LoVo (cell line): ENCODE measurements at places on chromosomes 16 and 17.

DNA sequence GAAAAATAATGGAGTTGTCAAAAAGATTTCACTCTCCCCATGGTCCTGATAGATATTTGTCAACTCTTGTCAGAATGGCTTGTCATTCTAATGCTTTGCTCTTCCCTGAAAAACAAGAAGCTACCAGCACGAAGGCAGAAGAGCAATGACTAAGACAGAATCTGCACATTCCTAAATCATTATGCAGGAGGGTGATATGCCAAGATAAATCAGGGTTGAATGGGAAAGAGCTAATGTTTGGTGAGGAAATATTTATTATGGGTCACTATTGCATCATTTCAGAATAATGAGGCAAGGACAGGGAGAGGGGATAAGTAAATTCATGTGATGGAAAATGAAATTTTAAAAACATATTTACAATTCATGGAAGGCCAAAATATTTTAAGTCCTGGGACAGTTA is 297.5 kb upstream of the XYLT1 start:
- DNase-seq: no peak

- no peak for DNase-seq
Observed at GRCh38 chr16:77468831-77469230, 34.0 kb upstream of the ADAMTS18 start.

DNA sequence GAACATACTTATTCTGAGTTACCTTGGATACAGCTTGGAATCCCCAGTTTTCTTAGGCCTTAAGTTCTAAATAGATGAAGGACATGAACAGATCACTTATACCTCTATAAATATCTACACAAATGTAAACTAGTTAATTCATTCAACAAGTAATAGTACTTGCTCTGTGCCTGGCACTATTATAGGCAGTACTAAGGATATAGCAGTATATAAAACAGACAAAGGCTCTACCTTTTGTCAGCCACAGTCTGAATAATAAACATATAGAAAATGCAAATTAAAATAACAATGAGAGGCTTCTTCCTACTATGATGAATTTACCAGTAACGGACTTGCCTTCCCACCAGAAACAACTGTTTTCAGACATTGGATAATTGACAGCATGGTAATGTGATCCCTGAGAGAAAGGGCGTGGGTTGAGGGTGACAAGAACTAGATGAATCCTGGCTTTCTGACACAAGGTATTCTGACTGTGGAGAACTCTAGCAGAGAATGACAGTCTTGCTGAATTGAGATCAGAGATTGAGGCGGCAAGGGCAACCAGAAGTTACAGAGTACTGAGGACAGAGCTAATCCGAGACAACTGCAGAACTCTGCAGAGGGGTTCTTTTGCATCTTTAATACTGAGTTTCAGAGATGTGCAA is 170.5 kb downstream of the TANC2 start:
- no peak for DNase-seq

DNA sequence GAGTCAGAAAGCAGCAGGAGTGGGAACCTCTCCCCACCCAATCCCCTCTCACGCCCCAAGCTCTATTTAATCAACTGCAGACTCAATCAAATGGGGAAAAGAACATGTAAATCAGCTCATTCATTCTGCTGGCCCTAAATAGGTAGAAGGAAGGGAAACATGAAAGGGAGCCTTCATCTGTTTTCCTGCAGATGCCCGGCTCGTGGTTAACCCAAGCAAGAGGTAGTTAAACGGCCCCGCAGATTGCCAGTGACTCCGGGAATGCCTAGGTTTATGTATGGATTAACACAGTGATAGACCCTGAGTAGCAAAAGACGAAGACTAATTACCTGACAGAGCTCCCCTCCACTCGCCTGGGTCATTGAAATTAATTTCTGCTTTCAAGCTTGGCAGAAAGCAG is 542.0 kb downstream of the WWOX start:
- no peak for DNase-seq

DNA sequence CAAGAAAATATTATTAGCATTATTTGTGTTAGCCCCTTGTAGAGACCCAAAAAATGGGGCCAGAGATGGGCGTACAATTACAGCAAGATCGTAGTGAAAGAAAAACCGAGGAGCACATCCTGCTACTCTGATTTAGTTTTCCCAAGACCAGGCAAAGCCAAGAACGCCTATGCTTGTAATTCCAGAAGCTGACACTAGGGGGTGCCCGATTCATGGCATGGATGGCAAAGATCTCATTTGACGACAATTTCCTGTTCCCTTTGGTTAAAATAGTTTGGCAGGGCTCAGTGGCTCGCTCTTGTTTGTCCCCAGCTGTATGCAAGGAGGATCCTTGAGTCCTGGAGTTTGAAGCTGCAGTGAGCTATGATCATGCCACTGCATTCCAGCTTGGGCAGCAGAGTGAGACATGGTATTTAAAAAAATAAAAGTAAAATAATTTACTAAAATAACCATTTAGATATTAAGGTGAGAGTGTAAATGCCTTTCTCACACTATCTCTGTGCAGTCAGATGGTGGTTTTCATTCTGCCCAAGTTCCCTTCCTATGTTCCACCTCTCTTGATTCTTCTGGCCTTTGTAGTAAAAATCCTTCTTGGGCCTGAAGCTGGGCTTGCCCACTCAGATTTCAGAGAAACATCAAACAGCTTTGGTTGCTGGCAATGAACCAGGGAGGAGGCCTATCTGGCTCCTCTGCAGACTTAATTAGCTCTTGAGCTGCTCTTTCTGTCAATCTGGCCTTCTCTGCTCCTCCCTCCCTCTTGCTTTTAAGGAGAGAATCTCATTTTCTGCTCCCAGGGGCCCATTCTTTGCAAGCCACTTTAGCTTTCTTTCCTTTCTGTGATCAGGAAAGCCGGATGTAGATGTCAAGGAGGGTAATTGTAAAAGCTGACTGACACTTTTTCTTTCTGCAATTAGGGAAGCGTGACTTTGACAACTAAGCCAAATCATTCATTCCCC is 31.2 kb downstream of the TMEM238L start:
- no peak for DNase-seq

DNA sequence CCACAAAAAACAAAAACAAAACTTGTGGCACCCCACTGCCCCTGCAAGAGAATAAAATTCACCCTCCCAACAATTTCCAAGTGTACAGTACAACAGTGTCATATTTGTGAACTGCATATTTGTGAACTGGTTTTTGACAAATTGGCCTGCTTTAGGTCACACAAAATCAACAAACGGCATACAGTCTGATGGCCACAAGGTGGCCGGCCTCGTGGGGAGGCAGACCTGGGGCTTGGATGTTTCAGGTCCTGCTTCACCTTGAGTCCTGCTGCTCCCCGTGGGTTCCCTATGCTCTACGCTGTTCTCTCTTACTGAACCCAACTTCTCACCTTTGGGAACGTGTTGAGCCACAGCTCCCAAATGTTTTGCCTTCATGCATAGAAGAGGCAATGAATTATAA is 102.2 kb downstream of the CDK5R1 start:
- DNase-seq: no peak

DNA sequence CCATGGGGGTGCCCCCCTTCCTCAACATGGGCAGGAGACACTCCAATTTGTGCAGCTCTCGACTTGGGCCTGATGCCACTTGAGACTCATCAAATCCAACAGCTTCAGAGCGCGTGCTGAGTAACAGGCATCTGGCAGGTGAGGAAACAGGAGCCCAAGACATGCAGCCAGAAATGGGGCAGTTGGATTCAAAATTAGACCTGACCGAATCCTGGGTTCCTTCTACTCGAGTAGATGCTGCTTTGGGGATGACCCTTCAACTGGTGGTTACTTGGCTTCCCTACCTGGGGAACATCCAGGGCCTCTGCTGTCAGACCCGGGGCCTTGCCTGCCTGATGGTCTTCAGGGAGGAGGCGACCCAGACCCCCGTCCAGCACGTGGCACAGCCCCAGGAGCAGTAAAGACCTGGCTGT is 488 bp upstream of the NTN3 start:
- no peak for DNase-seq

GRCh38 chr16:86100205-86101136 is 201.5 kb downstream of the IRF8 start:
- no peak for DNase-seq

GRCh38 chr16:88923450-88923849 is 53.6 kb downstream of the CBFA2T3 start:
- no peak for DNase-seq

- peak; percentile 28 for DNase-seq
Observed at GRCh38 chr17:45394913-45395568, 37.6 kb downstream of the ARHGAP27 start.

- DNase-seq: no peak
Observed at GRCh38 chr17:82665891-82666290, 17.6 kb upstream of the WDR45B start.

DNA sequence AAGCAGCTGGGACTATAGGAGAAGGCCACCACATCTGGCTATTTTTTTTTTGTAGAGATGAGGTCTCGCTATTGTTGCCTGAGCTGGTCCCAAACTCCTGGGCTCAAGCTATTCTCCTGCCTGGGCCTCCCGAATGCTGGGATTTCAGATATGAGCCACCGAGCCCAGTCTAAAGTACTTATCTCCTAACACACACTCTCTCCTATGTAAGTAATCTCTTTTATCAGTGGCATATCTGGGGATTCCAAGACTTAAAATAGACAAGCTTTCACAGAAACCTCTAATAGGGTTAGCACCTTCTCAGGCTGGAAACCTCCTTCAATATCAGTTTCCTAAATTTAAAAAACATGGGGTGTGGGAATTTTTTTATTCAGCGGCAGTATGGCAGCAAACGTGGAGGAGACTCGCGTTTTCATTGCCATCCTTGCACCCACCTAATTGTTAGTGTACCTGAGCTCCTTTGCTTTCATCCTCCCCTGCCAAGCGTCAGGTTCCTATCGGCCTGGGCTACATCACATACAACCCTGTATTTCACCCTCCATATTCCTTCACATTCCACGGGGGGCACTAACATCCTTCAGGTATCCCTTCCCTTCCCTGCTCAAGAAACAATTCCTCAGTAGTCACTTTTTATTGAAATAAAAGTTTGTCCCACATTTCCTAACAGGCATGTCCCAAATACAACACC is 1.1 kb downstream of the EZH1 start:
- no peak for DNase-seq

GRCh38 chr16:67893743-67894399 is 817 bp downstream of the PSKH1 start:
- no peak for DNase-seq

- DNase-seq: no peak
Observed at GRCh38 chr17:1286379-1287106, 7.1 kb downstream of the TRARG1 start.

DNA sequence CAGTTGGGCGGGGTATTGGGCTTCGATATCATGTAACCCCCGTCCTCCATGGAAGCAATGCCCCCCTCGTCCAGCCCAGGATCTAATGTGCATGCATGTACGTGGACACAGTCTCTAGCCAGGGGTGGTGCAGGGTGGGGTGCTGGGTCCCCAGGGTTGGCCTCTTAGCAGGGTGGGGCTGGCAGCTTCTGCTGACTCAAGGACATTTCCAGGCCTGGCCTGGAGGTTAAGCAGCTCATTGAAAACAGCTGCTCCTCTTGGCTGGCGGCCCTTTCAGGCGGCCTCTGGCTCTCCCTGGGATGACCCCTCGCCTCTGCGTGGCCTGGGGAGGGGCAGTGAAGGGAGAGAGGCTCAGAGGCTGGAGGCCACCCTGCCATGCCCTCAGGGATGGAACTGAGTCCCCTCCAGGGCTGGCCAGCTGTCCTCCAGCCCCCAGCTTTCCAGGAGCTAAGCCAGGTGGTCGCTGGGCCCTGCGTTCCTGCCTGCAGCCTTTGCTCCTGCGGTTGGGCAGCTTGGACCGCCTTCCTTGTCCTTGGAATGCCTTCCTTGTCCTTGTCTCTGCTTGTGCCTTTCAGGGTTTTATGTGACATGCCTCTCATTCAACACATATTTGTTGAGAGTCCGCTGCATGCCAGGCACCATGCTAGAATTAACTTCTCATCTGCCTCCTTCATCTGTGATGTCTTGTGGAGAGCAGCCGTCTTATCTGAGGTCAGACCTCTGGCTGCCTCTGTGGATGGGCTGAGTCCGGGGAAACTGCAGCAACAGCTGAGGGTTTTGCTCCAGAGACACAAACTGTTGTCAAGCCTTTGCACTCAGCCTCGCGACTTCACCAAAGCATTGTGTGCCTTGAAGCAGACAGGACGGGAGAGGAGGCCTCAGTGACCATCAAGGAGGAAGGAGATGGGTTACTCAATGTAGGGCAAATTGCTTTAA is 26.6 kb downstream of the MRC2 start:
- no peak for DNase-seq

DNA sequence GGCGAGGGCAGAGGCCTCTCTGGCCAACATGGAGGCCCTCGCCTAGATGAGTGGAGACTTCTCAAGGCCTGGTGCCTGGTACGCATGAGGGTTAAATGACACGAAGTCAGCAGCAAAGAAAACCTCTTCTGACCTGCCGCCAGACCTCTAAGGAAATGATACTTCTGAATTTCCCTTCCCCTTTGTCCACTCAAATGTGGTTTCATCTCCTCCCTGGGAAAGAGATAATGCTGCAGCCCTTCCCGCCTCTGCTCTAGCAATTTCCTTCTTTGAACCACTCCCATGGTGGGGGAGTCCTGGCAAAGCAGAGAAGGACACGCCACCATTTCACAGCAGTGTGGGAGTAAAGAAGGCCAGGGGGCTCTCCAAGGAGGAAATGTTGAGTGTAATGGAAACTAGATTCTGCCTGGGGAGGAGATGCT is 65.7 kb upstream of the BCAR1 start:
- no peak for DNase-seq

- DNase-seq: no peak
Observed at GRCh38 chr16:2783581-2784357, 3.6 kb downstream of the PRSS33 start.

DNA sequence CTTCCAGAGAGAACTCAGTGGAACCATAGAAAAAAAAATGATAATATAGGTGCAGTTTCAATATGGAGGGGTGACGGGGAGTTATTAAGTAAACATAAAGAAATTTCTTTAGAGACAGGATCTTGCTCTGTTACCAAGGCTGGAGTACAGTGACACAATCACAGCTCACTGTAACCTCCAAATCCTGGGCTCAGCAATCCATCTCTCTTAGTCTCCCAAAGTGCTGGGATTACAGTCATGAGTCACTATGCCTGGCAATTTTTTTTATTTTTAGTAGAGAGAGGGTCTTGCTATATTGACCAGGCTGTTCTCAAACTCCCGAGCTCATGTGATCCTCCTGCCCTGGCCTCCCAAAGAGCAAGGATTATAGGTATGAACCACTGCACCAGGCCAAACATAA is 48.8 kb downstream of the NLRC5 start:
- DNase-seq: no peak

- no peak for DNase-seq
Observed at GRCh38 chr17:71519285-71519684, 601.5 kb upstream of the SOX9 start.
